ENCODE measurements at places on chromosomes 12 and 14.

GRCh38 chr12:82876075-82876474 lies 189.4 kb downstream of the TMTC2 start:
- DNase-seq: no peak

- no peak for DNase-seq
Observed at GRCh38 chr14:105041841-105042765, 21.2 kb upstream of the CDCA4 start.

- DNase-seq: no peak
Observed at GRCh38 chr12:67957383-67957782, 31.9 kb upstream of the IFNG-AS1 start.

DNA sequence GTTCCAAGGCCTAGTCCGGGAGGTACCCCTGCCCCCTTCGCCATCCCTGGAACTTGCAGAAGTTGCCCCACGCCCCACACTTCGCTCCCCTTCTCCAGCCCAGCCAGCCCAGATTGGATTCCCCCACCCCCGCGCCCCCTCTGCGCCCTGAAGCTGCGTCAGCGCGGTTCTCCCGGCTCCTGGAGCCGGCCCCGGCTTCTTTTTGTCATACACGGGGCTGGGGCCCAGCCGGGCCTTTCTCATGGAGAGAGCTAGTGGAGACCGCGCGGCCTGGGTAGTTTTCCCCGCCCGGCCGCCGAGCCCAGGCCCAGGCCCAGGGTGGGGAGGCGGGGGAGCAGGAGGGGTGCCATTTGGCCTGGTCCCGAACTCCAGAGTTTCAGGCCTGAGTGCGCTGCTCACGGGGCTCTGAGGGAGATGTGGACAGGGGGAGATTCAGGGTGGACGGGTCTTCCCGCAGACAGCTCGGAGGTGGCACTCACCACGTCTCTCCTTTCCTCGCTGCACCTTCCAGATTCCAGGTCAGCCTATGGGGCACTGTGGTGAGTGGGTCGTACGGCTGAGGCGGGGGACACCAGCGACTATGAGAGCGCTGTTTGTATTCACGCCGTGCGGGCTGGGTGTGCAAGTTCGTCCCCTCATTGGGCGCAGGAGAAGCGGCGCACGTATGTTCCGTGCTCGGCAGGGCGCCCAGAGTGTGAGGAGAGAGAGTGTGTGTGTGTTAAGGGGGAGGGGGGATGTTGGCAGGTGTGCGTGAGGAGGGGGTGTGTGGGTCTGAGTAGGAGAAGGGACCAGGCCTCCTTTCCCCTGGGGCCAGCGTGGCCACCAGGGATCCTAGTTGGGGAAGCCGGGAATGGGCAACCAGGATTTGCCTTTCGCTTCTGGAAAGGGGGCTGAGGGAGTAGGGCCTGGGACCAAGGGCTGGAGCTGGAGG lies 785 bp upstream of the LHX5 start:
- no peak for DNase-seq

- no peak for DNase-seq
Observed at GRCh38 chr14:105844047-105844630, 317.8 kb downstream of the TMEM121 start.
